ENCODE measurements at places on chromosomes 7 and 10.

DNA sequence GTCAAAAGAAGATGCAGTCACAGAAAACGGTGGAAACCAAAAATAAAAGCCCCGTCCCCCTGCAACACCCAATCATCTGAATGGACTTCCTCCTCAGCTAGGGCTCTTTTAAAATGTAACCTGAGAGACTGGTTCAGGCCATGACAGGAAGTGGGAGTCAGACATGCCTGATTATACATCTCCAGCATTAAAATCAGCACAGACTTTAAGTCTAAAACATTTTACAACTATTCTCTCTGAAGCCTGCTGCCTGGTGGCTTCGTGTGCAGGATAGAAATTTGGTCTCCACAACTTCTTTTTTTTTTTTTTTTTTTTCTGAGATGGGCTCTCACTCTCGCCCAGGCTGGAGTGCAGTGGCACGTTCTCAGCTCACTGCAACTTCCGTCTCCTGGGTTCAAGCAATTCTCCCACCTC lies 30.3 kb downstream of the HACD1 start:
- no peak for DNase-seq

GRCh38 chr7:133688483-133689239 lies 435.8 kb downstream of the EXOC4 start:
- DNase-seq: no peak

GRCh38 chr10:69033256-69033655 lies 44.7 kb downstream of the KIFBP start:
- no peak for DNase-seq

- DNase-seq: no peak
Observed at GRCh38 chr10:107894516-107894915, 730.0 kb upstream of the SORCS1 start.

DNA sequence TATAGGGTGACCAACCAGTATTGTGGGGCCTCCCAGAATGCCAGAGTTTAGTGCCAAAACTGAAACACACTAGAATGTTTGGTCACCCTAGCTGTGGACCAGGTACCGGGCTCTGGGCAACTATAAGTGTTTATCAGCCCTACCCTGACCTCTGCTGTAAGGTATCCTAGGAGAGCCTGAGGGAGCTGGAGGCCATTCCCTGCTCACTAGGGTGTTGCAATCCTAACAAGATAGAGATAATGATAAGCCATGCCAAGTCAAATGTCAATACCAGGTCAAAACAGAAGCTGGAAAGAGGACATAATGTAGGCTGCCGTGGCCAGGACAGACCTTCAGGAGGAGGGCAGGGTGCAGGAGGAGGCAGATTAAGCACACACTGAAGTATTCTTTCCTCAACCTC lies 151.8 kb downstream of the KCNMA1 start:
- DNase-seq: no peak

DNA sequence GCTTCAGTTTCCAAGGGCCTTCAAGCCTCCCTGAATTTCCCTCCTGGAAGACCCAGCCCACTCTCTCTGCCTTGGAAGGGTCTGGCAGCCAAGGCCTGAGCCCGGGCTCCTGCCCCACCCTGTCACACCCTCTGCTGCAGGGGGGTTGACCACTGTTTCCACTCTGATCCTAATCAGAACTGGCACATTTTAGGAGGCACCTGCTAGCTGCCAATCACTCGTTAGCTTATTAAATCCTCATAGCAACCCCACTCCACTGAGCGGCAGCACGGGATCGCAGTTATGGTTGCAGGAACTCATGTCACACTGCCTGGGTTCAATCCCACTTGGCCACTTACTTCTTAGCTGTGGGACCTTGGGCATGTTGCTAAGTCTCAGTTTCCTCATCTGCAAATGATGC lies 12.9 kb downstream of the HSPB1 start:
- no peak for DNase-seq

DNA sequence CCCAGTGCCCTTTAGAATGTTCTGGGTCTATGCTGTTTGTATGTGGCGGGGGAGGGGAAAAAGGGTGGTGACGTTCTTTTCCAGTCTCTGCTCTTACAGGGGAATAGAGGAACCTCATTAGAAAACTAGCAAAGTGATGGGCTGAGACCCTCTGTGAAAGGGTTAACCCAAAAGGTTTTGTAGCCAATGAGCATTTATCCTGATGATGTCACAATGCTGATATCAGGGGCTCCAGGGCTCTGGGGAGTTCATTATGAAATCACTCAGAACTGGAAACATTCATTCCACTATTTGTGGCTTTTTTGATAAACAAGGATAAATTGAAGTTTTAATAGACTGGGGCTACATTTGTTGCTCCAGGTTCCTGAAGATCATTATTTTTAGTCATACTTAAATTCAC lies 71.7 kb downstream of the ARID5B start:
- DNase-seq: no peak

GRCh38 chr7:105003275-105003674 lies 10.7 kb upstream of the KMT2E start:
- DNase-seq: no peak

GRCh38 chr10:1202343-1202742 lies 146.2 kb downstream of the WDR37 start:
- DNase-seq: no peak

DNA sequence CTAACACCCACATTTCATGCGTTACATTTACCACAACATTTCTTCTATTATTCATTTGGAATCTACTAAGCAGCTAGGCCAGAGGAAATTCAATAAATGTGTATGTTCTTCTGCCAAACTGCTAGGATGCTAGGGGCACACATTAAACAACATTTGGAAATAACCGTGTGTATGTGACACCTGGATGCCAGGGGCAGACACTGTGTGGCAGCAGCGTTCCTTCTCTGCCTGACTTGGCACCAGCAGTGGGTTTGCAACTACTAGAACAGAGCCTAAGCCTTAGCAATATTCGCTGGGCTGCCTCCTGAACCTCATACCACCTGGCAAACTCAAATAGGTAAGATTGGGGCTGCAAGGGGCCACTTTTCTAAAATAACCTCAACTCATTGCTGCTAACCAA lies 182.1 kb downstream of the CHCHD3 start:
- DNase-seq: no peak

DNA sequence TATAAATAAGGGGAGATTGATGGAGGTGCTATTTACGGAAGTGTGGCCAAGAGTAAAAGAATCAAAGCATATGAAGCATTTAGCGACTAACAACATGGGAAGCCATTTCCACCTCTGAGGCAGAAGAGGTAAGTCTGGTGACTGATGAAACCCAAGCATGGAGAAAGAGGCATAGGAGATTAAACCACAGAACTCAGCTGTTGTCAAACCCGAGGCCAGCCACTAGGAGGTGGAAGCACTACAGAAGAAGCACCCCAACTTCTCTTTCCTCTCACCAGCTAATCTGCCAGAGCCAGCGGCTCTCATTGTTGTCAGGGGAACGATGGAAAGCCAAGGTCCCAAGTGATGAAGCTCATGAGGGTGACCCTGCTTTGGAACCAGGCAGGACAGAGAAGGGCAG lies 19.6 kb upstream of the CNTNAP2 start:
- DNase-seq: no peak
